ENCODE measurements at places on chromosomes 1 and 21.

DNA sequence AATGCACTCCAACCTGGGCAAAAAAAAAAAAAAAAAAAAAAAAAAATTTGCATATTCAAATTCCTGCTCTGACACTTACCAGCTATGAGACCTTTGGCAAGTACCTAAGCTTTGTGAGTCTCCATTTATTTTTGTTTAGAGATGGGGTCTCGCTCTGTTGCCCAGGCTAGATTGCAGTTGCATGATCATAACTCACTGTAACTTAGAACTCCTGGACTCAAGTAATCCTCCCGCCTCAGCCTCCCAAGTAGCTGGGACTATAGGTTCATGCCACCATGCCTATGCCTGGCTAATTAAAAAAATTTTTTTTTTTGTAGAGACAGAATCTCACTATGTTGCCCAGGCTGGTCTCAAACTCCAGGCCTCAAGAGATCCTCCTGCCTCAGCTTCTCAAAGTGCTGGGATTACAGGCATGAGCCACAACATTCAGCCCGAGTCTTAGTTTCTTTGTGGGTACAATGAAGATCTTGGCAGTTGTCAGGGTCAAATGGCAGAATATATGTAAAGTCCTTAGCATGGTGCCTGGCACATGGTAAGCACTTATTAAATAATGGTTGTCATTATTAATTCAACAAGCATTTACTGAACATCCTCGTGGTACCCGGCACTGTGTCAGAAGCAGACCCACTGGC lies 53.5 kb upstream of the TENT5B start:
- DNase-seq: no peak

GRCh38 chr1:30908696-30909364 lies at the start of gene SDC3:
Gene SDC3 (minus strand): TSS chr1:30908758. CDS start chr1:30908586, 172 bp downstream.
- DNase-seq: no peak

GRCh38 chr1:160891474-160891873 lies 6.5 kb upstream of the ITLN1 start:
- no peak for DNase-seq

DNA sequence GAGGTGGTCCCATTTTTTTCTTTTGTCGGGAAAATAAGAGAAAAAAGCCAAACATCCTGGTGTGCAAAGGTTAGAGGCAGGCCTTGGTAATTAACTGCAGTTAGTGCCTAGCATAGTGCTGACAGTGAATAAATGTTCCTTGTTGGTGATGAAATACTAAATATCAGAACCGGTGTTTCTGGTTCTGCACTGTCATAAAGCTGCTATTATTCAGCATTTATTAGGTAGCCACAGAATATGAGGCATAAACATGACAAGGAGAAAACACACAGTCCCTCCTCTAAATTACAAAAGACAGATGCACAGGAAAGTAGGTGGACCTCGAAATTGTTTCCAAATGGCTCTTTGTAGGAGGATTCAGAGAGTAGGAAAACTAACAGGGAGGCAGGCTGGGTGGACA lies 122.0 kb upstream of the ADGRL2 start:
- peak; percentile 90 for DNase-seq

DNA sequence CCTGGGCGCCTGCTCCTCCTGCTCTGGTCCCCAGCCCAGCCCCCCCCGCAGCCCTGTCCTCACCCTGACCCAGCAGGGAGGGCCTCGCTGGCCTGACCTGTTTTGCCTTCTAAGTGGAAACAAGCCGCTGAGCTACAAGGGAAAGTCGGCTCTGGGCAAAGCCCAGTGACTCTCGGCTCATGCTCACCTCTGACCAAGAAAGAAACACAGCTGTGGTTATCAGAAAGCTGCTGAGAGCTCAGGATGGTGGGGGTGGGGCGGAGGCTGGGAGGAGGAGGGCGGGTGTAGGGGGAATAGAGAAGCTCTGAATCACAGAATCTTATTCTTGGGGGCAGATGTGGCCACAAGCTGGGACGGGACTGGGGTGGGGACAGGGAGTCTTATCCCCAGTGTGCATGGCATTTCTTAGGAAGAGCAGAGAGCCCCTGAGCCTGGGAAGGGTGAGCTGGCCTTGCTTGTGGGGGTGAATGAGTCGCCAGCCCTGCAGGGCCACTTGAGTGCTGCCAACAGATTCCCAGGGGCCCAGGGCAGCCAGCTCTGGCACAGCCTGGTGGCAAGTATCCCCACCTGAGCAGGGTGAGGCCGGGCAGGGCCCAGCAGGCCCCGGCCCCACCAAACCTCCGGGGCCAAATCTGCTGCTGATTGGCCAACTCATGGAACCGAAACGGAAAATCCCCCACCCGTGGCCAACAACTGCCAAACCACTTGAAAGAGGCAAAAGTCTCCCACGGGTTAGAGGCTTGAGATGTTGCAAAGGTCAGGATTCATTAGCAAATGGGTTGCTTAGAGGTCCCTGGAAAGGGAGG lies 120.6 kb downstream of the SPSB1 start:
- no peak for DNase-seq

DNA sequence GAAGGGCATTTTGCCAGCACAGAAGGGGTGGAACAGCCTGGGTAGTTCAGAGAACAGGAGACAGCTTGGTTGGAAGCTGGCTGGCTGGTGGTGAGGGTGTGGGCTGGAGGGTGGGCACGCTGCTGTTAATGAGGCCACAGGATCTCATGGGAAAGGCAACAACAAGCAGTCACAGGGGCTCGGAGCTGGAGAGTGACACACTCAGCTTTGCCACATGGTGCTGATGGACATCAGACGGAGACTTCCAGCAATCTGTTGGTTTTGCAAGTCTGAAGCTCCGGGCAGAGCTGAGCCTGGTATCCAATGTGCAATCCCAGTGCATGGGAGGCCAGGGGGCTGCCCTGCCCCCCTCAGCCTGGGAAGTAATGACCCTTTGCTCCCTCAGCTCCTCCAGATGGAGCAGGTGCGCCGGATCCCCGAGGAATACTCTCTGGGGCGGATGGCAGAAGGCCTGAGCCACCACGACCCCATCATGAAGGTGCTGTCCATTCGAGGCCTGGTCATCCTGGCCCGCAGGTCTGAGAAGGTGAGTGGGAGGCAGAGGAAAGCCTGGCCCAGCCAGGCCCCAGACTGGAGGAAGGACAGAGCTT lies 15.6 kb upstream of the TTC4 start:
- no peak for DNase-seq

GRCh38 chr1:87961992-87962391 lies 633.3 kb downstream of the LMO4 start:
- DNase-seq: no peak

DNA sequence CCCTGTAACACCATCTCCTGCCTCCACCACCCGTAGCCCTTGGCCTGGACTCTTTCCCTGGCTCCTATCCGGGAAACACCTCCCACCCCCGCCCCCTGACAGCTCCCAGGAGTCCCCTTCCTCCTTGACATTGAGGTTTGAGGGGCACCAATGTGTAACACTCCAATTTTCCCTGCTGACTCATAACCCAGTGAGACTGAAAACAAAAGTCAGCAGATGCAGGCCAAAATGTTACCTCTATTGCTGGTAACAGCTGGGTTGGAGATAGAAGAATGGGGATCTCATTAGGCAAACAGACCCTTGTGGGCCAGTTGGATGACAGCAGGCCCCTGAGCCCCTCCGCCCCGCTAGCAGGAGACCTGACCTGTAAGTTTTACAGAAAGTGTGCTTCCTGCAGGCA lies 237.2 kb downstream of the KAZN start:
- DNase-seq: no peak

GRCh38 chr1:186155594-186155993 lies 219.5 kb downstream of the TPR start:
- DNase-seq: no peak

- no peak for DNase-seq
Observed at GRCh38 chr1:51729824-51730301, 113.0 kb downstream of the OSBPL9 start.

DNA sequence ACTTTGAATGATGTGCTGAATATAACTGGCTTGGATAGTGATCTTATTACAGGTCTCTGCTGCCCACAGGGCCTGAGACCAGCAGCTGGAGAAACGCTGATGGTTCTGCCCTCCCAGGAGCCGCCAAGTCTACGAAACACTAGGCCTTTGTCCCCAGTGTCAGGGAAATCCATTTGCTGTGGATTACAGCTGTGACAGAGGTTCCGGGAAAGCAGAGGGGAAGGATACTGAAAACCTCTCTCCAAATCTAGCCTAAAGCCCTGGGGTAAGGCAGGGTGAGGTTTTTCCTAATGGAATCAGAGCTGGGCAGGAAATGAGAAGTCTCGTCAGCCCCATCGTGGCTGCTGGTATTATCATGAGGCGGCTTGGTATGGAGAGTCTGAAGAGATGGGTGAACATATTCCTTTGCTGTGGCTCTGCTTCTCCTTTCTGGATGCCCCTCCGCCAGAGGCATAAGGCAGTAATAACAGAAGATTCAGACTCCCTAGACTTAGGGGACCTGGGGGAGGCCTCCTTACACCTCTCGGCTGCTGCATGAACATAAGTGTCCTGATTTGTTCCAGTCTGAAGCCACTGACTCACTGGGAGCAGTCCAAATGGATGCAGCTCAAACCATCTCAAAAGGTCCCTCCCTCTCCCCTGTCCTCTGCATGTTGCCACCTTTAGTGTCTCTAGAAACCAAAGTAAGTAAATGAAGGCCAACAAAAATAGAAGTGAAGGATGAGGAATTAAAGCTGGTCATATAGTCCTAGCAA lies 48.1 kb downstream of the PHC2 start:
- no peak for DNase-seq

DNA sequence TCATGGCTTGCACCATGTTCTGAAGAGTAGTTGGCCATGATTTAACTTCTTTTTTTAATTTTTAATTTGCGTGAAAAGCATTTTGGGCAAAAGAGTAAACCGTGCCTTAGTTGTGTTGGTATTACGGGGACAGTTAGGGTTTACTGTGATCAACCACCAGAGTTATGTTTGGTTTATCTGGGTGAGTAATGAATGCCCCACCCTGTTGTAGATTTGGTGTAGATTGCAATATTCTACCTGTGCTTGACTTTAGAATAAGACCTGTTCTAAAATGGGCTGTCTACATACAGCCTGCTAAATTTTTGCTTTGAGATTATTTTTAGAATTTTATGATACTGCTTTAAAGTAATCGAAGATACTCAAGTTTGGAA lies 1.4 kb downstream of the USP25 start:
- no peak for DNase-seq

DNA sequence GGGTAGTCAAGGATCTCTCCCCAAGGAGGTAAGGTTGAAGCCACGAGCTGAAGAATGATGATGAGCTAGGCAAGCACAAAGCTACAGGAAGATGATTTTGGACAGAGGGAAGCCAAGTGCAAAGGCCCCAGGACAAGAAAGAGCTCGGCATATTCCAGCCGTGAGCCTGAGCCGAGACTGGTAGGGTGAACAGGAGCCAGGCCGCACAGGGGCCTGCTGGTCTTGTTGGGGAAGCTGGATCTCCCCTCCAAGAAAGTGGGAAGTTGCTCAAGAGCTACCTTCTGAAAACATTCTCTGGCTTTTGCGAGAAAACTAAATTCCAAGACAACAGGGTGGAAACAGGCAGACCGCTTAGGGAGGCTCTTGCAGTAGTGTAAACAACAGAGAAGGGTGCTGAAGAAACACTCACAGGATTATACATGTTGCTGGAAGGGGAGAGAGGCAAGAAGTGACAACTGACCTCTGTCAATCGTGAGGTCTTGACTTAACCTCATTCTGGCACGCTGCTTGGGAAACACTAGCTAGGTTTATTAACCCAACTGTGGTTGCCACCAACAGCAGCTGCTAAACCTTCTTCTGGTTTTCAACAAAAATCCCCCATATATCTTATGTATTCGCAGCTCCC lies 625.2 kb downstream of the SMYD3 start:
- DNase-seq: no peak

DNA sequence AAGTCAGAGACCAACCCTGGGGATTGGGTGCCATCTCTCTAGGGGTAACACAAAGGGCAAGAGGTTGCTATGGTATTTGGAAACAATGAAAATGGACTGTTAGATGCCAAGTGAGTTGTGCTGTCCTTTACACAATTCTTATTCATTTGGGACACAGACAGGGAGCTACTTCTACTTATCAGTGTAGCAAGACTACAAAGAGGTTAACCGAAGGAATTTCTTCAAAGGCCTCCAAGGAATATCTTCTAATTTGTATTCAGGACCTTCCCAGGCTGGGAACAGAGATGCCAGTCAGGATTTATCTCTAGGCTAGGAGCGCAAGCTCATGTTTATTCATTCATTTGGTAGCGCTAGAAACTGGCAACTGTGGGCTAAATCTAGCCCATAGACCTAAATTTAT lies 2.6 kb downstream of the NAXE start:
- DNase-seq: no peak

DNA sequence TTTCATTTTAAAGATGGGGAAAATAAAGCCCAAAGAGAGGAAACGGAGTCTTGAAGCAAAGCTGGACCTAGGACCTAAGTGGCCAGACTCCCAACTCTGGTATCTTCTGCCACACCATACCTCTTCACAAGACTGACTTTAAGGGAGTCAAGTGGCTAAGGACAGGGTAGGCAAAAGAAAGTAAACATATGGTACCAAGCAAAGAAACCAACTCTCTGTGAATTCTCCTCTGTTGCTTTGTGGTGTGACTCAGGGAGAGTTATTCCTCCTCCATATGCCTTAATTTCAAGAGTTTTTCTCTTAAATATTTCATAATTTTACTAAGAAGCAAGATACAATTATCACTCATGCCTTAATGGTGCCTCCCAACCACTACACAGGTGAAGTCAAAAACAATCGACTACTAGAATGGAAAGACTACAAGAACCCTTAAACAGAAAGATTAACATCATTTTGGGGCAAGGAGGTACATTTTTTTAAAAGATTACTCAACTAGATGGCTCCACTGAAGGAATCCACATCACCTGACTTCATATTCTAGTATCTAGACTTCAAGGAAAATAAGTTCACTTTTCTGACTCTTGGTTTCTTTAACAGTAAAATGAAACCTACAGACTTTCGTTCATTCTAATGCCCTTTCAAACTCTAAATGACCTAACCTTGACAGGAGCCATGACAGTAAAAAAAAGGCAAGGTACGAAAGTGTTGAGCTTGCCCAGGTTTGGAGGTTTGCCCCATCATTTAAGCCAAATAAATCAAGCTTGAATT lies 44.2 kb downstream of the LUZP1 start:
- no peak for DNase-seq

GRCh38 chr21:45822429-45823099 lies 159.0 kb upstream of the COL6A1 start:
- no peak for DNase-seq

DNA sequence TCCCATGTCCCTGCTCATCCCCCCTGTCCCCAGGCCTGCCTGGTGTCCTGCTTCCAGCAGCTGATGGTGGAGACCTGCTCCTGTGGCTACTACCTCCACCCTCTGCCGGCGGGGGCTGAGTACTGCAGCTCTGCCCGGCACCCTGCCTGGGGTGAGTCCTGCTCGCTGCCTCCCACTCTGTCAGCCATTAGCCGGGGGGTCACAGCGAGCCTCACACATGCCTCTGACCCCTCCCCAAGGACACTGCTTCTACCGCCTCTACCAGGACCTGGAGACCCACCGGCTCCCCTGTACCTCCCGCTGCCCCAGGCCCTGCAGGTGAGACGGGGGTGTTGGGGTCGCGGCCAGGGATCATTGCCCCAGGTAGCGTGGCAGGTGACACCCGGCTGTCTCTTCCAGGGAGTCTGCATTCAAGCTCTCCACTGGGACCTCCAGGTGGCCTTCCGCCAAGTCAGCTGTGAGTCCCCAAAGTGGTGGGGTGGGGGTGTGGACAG lies 10.0 kb downstream of the SCNN1D start:
- DNase-seq: no peak

All from LNCaP clone FGC (cell line).